ENCODE measurements at places on chromosomes 1 and 21.

- DNase-seq, result no peak
Observed at GRCh38 chr1:152072311-152072710, 16.6 kb downstream of the TCHHL1 start.

DNA sequence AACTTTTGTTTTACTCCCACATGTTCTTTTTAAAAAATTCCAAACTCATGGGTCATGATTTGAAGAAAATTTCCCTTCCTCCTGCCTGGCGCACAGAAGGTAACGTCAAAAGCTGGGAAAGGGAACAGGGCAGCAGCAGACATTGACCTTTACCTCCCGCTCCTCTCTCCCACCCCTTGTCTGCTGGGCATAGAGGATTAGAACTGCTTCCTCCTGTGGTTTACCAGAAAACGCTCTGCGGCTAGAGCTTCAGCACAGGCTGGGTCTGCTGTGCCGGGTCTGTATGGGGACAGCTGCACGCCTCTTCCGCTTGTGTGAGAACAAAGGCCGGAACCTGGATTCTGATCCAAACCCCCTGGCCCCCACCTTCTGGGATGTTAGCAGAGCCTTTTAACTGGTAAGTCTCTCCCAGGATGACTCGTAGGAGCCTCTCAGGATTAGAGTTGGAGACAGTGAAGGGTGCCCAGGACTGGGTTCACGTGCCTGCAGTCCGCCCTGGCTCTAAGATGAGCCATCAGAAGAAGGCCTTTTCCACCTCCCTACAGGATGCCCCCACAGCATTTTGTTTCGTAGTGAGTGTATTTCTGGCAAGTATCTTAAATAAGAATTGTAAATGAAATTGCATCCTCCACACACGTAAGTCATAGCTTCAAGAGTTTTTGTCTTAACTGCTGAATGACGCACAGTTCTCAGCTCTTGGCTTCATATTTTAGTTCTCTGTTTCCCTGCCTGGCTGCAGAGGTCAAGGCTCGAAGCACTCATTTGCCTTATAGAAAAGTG lies 5.2 kb downstream of the H6PD start:
- no peak for DNase-seq

GRCh38 chr21:15468368-15468767 lies 261.4 kb upstream of the USP25 start:
- no peak for DNase-seq

DNA sequence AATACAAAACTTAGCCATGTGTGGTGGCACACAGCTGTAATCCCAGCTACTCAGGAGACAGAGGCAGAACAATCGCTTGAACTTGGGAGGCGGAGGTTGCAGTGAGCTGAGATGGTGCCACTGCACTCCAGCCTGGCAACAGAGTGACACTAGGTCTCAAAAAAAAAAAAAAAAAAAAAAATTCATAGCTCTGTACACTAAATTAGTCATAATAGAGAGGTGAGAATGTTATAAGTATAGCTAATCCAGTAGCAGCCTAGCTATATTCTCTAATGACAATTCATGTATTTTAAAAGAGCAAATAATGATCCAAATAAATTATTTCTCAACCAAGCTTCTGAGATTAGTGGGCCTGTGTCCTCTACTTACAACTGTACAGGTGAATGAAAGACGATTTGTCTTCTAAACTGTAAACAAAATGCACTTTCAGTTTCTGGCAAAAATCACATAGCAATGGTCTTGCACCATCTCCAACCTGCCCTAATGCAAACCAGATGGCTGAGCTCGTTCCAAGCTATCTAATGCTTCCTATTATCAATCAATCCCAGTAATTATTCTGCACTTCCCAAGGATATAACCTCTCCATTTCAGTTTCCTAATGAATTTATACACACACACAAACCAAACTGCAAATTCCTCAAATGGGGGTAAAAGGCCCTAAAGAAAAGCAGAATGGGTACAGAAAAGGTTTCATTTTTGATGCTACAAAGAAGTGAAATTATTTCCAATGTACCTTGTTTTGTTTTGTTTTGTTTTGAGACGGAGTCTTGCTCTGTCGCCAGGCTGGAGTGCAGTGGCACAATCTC lies 56.5 kb downstream of the GATAD2B start:
- DNase-seq, result no peak

- DNase-seq, result peak; percentile 60
Observed at GRCh38 chr1:155093911-155094621, 15.4 kb downstream of the EFNA3 start.

GRCh38 chr1:44154049-44154448 lies 12.6 kb upstream of the KLF18 start:
- DNase-seq, result no peak

- no peak for DNase-seq
Observed at GRCh38 chr1:172980971-172981370, 69.8 kb downstream of the TNFSF18 start.

GRCh38 chr1:49824261-49824660 lies 199.5 kb downstream of the AGBL4 start:
- DNase-seq, result no peak

- no peak for DNase-seq
Observed at GRCh38 chr1:34975338-34975737, 9.8 kb downstream of the TMEM35B start.

GRCh38 chr1:39926343-39926793 lies 24.7 kb upstream of the MYCL start:
- DNase-seq, result no peak

DNA sequence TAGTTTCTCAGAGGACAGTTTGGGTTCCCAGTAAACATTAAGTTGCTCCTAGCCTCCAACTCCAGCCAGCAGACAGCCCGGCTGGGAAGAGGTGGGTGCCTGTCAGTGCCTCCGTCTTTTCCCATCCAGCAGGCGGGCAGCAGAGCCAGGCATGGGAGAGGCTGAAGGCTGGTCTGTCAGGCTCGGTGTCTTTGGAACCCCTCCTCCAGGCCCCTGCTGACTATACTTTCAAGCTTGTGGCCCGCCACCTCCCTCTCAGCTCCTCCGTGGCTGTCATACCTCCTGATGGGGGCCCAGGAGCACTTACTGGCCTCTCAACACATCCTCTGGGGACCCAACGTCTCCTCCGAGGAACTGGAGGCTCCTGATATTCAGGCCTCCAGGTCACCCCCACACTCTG lies 140.9 kb downstream of the ACTL8 start:
- DNase-seq, result no peak

DNA sequence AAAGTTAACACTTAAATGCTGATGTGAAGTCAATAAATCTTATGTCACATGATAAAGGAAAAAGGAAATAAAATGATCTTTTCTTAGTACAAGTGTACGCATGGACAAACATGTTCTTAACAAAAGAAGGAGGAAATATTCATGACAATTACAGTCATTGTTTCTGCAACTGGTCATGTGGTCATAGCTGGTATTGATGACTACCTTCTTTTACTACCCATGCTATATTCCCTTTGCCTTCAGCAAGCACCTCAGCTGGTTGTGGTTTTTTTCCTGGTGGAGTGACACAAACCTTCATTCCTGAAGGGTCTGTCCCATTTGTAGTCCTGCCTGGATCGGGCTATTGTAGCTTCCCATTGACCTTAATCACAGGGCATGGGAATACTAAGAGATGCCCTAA lies 23.4 kb upstream of the TSHB start:
- no peak for DNase-seq

DNA sequence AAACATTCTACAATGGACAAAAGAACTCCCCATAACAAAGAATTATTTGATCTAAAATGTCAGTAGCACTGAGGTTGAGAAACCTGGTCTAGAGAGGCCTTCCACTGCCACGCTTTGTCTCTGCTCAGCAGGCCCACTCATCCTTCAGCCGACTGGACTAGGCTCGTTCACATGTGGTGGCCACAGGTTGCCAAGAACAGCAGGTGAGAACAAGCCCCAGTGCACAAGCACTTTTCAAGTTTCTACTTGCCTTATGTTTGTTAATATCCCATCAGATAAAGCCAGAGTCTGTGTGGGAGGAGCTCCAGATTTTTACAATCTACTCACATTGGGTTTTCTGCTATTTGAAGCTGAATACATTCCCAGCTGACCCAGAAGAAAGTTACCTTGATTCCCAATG lies 9.1 kb upstream of the EFHD2 start:
- DNase-seq, result peak; percentile 99

GRCh38 chr1:235441159-235441685 lies 63.0 kb downstream of the B3GALNT2 start:
- DNase-seq, result no peak

DNA sequence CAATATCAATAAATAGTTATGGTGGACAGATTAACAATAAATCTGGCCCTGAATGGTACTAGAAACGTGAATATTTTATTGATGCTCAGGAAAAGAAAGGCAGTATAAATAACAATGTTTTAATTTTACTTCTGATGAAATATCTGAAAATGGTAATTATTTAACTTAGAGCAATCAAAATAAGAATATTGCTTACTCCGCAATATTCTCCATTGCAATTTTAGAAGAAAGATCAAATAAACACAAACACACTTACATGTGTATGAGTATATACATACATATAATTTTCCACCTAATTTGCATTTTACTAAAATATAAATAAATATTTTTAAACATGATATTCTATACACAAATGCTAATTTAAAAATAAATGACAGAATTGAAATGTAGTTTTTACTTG lies 1130.5 kb downstream of the NCAM2 start:
- no peak for DNase-seq

DNA sequence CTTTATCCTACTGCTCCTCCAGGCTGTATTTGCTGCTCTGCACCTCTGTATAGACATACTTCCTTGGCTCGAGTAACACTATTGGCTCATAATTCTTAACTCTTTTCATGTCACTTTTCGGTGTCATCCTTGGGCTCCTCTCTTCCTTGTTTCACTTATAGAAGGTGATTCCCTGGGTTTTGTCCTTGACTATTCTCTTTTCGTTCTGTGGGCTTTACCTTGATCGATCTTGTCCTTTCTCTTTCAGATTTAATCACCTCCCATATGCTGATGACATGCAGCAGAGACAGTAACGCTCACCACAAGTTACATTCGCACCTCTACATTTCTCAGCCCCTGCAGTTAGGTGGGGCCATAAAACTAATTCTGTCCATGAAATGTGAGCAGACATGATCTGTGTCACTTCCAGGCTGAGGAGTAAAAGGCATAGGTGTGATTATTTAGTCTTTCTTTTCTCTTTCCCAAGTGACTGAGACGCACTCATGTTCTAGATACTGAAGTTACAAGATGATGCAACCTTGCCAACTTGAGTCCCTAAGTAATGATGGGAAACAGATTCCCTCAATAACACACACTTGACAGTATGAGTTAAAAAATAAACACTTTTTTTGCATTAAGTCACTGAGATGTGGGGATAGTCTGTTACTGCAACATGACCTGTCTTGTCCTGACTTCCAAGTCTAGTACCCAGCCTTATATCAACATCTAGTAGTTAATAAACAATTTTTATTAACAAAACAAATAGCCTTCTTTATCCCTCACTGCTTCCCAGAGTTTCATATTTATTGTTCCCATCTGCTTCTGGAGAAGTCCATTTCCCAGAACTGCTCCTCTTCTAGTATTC lies 49.9 kb upstream of the HAO2 start:
- no peak for DNase-seq

DNA sequence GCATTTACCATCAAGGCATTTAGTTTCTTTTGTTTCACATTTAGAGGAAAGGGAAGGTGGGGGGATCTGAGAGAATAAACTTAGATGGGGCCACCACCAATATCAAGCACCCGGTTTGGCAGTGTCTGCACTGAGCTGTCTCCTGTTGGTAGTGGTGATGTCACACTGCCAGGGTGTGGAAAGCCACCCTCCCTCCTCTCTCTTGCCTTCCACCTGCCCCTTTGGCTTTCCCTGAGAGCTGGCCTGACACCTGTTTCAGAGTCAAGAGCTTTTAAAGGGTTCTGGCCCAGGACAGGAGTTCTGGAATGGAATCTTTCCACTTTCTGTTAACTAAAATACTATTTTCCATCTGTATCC lies 13.4 kb downstream of the ATF3 start:
- no peak for DNase-seq

GRCh38 chr1:54013393-54014008 lies 4.5 kb downstream of the LDLRAD1 start:
- DNase-seq, result no peak

DNA sequence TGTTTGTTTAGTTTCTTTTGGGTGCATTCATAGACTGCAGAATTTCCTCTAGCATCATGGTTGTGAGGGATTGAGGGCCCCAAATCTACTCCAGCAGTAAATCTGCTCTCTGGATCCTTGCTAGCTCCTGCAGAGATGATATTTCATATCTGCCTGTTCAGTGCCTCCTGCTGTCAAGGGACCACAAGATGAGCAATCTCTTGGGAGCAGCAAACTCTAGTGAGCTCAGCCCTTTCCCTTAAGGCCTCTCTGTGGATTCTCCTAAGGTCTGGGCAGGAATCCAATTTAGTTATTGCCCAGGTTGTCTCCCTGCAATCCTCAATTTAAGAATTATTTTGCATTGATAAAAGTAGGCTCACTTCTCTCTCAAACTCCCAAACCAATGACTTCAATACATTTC lies 76.9 kb downstream of the RGS18 start:
- no peak for DNase-seq

DNA sequence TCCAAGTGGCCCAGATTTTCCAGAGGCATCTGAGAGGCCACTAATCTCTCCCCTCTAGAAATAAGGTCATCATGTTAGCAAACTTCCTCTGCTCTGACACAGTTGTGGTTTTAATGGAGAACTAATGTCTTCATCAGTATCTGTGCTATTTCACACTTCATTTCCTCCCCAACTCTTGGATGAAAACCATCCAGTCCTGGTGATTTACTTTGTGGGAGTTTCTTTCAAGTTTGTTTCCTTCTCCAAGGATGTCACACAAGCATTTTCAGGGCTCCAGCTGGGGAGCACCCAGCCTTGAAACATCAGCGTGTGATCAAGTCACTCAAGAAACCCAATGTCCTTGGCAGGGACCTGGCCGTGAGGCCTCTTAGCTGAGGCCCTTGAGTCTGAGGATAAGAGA lies 38.8 kb downstream of the TBX15 start:
- DNase-seq, result no peak

GRCh38 chr1:20262810-20263534 lies 27.7 kb upstream of the VWA5B1 start:
- DNase-seq, result no peak

- DNase-seq, result no peak
Observed at GRCh38 chr1:19577036-19577435, 67.1 kb upstream of the NBL1 start.

GRCh38 chr1:234597894-234598293 lies 12.1 kb downstream of the IRF2BP2 start:
- DNase-seq, result peak; percentile 94

All from NCI-H510A treated with DMSO at 0.1 percent for 48 hours (cell line).